ENCODE measurements at places on chromosomes 1 and 21.

- no peak for DNase-seq
Observed at GRCh38 chr21:17929510-17929909, 110.4 kb upstream of the C21orf91 start.

- DNase-seq = no peak
Observed at GRCh38 chr1:9653491-9654050, 2.0 kb downstream of the PIK3CD start.

GRCh38 chr1:231240531-231240882 lies 505 bp upstream of the GNPAT start:
- no peak for DNase-seq

GRCh38 chr1:100362821-100363466 lies 10.6 kb downstream of the CDC14A start:
- no peak for DNase-seq

GRCh38 chr1:186283374-186283773 lies 91.7 kb downstream of the TPR start:
- DNase-seq = no peak

DNA sequence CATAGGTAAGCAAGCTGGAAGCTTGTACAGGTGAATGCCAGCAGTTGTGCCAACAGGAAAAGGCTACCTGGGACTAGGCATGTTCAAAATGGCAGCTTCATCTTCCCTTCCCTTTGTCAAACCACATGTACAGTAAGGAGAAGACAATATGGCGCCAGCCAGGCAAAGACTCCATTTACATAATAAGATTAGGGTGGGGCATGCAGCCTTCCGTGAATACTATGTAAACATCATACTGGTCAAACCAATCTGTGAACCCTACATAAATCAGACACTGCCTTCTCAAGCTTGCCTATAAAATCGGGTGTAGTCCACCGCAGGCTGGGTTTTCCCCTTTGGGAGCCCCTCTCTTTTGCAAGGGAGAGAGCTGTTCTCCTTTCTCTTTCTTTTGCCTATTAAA lies 24.6 kb downstream of the ATF3 start:
- no peak for DNase-seq

GRCh38 chr1:236774926-236775325 lies 20.2 kb upstream of the MTR start:
- DNase-seq = no peak

DNA sequence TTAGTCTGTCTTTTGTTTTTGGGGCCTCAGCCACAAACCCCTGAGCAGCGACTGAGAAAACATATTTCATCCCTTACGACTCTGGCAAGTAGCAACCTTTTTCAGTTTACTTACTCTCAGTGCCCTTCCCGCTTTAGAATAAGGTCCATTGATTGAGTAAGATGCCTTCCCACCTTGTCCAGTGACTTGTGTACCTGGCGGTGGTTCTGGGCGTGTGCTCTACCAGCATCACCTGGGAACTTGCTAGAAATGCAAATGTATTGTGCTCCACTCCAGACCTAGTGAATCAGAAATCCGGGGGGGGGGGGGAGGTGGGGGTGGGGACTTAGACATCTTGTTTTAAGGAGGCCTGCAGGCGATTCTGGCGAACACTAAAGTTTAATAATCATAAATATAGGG lies 72.1 kb downstream of the S1PR1 start:
- no peak for DNase-seq

DNA sequence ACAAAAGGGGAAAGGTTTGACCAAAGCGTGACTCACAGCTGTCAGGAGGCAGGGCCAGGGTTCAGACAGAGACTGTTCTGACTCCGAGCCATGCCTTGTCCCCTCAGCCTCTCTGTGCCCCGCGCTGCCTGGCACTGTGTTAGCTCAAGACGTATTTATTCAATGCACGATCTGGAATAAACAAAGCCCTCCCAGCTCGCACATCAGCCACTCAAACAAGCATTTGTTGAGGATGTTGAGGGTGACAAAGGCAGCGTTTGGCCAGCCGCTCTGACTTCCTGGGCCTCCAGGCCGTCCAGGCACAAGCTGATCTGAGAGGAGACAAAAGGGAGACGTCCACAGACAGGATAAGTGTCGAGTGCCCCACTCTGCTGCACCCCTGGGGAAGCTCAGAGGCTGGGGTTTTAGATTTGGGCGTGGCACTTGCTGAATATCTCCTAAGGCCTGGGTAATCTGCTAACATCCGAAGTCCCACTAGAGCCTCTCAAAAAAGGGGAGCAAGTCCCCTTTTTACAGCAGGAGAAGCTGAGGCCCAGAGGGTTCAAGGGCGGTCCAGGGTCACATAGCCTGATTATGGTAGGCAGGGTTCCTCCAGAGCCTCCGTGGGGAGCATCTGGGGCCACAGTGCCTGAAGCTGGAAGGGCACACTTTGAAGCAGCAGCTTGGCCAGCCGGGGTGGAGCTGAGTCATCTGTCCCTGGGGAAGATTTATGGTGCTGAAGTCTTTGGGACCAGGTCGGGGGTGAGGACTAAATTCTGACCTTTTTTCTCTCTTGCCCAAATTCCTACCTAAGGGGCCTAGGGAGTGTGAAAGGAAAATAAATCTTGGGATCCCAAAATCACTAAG lies 95.9 kb downstream of the SPSB1 start:
- DNase-seq = no peak

DNA sequence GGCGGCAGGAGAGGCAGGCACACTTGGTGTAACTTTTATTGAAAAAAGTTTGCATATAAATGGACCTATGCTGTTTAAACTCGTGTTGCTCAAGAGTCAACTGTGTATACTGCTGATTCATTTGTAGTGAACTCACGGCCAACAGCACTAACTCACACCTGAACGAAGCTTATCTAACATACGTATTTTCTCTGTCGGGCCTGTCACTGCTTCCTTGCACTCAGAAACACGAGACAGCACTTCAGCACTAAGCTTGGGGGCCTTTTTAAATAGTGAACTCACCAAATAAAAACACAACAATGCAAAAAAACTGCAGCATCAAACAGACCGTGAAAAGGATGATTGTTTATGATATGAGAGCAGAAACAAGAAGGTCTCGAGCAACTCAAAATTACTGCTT lies 58.9 kb upstream of the NEK2 start:
- no peak for DNase-seq

- DNase-seq = no peak
Observed at GRCh38 chr1:7174561-7174960, 389.3 kb downstream of the CAMTA1 start.

DNA sequence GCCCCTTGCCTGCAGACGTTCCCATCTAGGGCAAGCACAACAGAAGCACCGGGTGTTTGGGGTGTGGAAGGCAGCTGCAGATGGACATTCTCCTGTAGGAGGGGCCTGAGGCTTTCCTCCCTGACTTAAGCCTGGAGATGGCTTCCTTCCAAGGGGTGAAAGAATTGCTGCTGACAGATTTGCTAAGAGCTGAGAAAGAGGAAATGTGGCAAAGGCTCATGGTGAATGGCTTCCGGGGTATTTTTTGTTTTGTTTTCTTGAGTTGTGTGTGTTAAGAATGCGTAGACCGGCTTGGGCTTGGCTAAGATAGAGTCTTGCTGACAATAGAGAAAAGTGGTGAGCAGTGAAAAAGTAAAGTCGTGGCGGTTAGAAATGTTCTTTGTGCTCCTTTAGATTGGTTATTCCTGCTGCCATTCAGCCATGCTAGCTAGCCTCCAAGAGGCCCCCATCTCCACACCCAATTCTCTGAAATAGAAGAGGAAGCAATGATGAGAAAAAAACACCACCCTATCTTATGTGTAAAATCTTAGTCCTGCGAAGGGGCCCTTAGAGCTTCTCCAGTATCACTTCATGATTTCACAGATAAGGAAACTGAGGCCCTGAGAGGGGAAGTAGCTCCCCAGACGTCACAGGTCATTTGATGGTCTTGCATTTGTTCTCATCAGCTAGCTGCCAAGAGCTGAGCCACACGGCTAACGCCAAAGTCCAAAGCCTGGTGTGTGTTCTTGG lies 36.9 kb downstream of the EIF2D start:
- DNase-seq = no peak

GRCh38 chr1:30919025-30919881 lies 10.7 kb upstream of the SDC3 start:
- DNase-seq = no peak

GRCh38 chr1:91714867-91715381 lies 171.0 kb downstream of the TGFBR3 start:
- no peak for DNase-seq

- DNase-seq = no peak
Observed at GRCh38 chr1:29620631-29621030, 384.3 kb downstream of the PTPRU start.

DNA sequence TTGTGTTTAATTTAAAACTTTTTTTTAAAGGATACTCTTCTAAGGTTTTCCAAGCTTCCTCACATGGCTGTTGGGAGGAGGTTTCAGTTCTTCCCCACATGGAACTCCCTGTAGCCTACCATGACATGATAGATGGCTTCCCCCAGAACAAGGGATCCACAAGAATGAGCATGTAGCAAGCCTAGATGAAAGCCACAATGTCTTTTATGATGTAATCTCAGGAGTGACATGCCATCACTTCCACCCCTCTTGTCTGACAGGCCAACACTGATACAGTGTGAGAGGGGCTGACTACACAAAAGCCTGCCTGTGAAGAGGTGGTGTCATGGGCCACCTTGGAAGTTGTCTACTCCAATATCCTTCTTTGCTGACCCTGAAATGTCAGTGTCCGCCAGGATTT lies 32.0 kb downstream of the CD34 start:
- no peak for DNase-seq

DNA sequence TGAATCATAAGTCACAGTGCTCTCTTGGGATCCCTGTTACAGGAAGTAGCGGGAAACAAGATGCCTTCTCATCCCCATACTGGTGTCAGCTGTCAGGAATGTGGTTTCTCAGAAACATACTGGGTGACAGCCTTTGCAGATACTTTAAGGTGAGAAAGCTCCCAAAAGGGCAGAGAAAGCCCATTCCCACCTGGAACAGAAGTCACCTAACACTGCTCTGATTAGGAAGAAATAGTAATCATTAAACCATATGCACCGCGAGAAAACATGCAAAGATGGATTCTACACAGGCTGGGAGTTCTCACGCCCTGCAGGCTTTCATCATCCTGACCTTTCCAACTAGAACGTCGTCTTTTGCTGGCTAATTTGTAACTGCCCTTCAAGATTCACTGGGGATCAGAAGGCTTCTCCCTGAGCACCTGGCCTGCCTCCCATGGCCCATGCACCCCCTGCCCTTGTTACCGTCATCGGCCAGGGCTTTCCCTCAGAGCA lies 46.2 kb upstream of the SLC44A3 start:
- no peak for DNase-seq

GRCh38 chr1:221381910-221382623 lies 359.8 kb downstream of the DUSP10 start:
- DNase-seq = peak; percentile 28

DNA sequence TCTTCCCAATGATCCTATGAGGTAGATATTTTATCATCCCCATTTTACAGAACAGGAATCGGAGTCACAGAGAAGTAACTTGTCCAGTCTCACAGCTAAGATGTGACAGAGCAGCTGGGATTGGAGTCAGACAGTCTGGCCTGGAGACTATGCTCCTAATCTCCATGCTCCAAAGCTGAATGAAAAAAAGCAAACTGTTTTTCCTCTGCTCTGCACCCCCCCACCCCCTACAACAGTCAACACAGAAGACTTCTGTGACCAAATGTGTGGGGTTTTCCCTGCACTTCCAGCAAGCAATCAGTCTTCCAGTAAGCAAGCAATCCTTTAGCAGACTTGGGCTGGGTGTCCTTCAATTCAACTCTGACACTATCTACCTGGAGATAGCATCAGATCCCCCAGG lies 33.2 kb downstream of the KIRREL1 start:
- no peak for DNase-seq

GRCh38 chr1:42833981-42834380 lies 12.4 kb upstream of the ZNF691 start:
- DNase-seq = no peak

DNA sequence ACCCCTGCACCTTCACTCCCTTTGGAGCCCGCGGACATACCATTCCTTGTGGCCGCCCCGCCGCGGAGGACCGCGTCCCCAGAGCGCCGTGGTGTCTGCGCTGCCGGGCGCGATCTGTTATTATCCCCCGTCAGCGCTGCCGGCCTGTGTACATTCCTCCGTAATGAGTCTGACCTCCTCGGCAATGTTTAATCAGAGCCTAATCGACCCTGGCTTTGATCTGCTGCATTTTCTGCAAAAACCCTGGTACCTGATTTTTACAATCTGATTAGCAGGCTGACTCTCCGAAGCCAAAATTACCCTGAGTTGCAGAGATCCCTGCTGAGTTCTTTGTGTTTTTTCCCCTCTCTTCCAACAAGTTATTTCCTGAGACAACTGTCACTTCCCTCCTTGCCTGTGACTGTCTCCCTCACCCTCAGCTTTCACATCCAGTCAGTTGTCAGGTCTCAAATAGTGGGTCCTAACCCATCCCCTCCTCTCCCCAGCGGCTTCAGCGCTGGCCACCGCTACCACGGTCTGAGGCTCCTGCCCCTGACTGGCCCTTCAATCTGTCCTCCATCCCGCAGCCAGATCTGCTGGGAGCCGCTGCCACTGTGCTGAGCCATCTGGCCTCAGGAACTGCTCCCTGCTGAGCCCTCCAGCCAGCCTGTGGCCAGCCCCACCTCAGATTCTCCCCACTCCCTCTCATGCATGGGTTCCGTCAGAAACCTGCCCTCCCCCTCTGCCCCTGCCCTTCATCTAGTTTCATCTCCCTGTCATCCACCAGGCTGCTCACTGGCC lies 53.5 kb downstream of the GLIS1 start:
- DNase-seq = no peak

DNA sequence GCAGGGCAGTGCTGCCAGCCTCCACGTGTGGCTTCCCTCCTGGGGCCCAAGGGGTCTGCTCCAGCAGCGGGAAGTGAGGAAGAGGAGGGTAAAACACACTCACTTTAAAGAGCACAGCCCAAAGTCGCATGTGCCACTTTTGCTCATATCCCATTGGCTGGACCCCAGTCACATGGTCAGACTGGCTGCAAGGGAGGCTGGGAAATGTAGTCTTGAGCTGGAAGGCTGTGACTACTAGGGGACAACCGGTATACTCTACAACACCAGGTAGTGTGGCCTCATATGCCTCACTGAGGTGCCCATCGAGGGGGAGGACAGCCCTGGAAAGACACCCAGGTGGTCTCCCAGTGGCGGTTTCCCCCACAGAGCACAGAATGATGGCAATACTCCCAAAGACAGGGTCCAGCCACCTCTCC lies 45.2 kb downstream of the CAMK2N1 start:
- DNase-seq = no peak

GRCh38 chr1:2508751-2509150 lies 17.6 kb downstream of the PANK4 start:
- DNase-seq = no peak

- no peak for DNase-seq
Observed at GRCh38 chr1:225450491-225451191, 22.8 kb upstream of the LBR start.

GRCh38 chr1:110210604-110211495 lies 736 bp downstream of the KCNC4 start:
- DNase-seq = no peak

GRCh38 chr1:150931773-150932172 lies 5.6 kb downstream of the SETDB1 start:
- no peak for DNase-seq
